ENCODE measurements at places on chromosomes 13 and 19.
A peak's percentile ranks its signal among the peaks of the same experiment; 100 is the strongest.

DNA sequence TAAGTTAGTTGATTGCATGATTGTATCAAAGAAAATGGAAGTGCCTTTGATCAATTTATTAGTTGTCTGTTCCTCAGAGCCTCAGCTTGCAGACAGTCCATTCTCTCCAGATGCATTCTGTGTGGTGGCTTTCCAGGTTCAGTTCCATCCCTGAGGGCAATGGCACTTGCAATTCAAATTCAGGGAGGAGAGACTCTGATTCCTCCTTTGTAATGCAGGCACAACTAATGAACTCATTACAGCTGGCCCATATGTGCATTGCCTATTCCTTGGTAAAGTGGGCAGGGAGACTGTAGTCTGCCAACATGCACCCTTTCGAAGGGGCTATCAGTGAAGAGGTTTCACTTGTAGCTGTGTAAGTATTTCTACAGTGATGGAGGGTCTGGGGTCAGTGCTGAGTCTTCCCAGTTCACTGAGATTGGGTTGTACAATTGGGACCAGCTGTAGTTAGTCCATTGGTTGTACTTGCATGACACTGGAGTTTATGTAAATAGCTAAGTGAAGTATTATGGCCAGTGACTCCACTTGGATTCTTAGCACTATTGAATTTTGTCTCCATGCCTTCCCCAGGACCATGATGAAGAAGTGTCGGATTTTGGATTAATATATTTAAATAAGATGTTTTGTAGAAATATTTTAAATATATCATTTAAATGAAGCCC is 401.7 kb downstream of the GPC6 start:
- DNase-seq, result no peak

DNA sequence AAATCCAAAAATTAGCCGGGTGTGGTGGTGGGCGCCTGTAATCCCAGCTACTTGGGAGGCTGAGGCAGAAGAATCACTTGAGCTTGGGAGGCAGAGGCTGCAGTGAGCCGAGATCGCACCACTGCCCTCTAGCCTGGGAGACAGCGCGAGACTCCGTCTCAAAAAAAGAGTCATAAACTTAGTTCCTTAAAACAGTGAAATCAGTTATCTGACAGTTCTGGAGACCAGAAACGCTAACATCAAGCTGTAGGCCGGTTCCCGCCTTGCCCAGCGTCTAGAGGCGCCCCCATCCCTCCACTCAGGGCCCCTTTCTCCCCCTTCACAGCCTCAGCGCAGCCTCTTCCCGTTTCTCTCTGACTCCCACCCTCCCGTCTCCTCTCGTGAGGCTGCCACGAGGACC is 11.9 kb downstream of the ADAT3 start:
- DNase-seq, result no peak

DNA sequence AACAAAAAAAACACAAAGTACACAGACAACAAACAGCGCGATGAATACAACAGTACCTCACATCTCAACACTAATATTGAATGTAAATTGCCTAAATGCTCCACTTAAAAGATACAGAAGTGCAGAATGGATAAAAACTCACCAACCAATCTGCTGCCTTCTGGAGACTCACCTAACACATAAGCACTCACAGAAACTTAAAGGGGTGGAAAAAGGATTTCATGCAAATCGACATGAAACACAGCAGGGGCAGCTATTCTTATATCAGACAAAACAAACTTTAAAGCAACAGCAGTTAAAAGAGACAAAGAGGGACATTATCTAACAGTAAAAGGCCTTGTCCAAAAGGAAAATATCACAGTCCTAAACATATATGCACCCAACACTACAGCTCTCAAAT is 209.5 kb downstream of the ABCC4 start:
- no peak for DNase-seq

GRCh38 chr19:55146705-55147273 is 2.2 kb downstream of the TNNT1 start:
- no peak for DNase-seq

- no peak for DNase-seq
Measured at GRCh38 chr13:23866420-23867026, 22.7 kb downstream of the MIPEP start.

DNA sequence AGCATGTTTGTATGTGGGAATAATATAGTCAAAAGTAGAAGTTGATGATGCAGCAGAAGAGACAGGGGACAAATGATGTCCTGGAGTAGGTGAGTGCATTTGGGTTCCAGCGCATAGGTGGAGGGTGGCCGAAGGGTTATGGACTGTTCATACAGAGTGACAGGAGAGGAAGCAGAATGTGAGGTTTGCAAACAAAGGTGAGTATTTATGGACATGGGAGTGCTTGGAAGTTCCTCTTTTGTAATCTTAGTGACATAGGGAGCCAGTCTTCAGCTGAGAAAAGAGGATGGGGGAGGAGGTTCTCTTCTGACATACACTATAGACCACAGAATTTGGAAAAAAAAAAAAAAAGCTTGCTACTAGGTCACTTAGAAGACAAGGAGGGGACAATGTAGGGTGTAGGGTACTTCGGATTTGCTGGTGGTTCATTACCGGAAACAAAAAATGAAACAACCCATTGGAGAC is 331.6 kb downstream of the DLEU7 start:
- DNase-seq, result no peak

GRCh38 chr13:57631596-57632275 is at the start of gene PCDH17:
PCDH17 (plus strand) TSS chr13:57631744; CDS start chr13:57632547, 803 bp downstream.
- no peak for DNase-seq

DNA sequence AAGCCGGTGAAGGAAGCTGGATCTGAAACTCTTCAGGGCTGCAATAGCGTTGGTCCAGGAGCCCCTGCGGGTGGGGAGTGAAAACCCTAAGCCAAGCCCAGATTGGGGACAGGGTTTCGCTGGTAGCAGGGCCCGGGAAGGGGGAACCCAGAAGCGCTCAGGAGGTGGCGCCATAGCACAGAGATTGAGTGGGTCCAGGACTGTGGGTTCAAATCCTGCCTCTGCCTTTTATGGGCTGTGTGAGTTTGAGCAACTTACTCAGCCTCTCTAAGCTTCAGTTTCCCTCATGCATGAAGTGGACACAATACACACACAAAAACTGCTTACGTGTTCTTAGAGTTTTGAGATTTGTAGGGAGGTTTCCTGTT is 8.3 kb upstream of the SYCN start:
- DNase-seq, result peak; percentile 46

DNA sequence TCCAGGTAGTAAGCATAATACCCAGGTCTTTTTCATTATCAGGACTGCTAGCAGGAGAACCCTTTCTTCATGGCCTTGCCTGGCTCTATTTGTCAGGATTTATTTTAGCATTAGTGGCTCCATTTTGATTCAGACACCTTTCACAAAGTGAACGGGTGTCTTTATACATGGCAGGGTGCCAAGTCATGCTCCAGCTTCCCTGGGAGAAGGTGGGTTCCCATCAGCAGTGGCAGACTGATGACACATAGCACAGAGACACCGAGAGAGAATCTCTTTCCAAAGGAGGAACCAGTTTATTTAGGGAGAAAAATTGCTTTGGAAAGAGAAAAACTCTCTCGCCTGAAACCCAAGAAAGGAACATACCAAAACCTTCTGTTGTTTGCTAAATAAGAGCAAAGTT is 135.3 kb upstream of the TMTC4 start:
- no peak for DNase-seq

- DNase-seq, result no peak
Measured at GRCh38 chr13:96816261-96816660, 178.0 kb downstream of the OXGR1 start.

GRCh38 chr13:110115591-110115990 is 191.4 kb downstream of the COL4A1 start:
- no peak for DNase-seq

DNA sequence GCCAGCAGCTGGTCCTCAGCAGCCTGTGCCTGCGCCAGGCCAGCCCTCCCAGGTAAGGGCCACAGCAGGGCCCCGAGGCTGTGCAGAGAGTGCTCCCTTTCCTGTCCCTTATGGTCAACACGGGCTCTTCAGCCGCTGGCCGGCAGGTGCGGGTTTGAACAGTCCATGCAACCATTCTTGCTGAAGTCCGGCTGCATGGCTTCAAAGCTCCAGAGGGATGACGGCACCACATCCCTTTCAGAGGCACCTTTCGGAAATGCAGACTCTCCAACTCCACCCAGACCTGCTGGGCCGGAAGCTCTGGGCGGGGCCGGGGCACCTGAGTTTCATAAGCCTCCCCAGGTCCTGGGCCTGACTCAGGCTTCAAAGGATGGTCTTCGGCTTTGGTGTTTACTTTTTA is 81.3 kb downstream of the SPACA7 start:
- no peak for DNase-seq

DNA sequence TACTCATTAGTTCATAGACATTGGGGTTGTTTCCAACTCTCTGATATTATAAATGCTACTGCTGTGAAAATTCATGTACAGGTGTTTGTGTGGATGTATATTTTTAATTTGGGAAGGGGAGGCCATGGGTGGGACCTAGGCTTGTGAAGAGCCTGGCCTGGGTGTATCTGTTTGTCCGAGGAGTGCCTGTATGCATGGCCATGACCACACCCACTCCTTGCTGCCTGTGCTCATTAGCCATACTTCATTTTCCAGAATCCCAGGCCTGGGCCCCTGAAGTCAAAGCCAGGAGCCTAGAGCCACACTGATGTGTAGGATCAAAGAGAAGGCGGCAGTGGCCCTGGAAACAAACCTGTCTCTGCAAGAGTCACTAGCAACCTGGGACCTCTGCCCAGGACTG is 10.4 kb downstream of the ERVK3-1 start:
- DNase-seq, result no peak

GRCh38 chr13:22120646-22121045 is 449.8 kb downstream of the FGF9 start:
- DNase-seq, result no peak

DNA sequence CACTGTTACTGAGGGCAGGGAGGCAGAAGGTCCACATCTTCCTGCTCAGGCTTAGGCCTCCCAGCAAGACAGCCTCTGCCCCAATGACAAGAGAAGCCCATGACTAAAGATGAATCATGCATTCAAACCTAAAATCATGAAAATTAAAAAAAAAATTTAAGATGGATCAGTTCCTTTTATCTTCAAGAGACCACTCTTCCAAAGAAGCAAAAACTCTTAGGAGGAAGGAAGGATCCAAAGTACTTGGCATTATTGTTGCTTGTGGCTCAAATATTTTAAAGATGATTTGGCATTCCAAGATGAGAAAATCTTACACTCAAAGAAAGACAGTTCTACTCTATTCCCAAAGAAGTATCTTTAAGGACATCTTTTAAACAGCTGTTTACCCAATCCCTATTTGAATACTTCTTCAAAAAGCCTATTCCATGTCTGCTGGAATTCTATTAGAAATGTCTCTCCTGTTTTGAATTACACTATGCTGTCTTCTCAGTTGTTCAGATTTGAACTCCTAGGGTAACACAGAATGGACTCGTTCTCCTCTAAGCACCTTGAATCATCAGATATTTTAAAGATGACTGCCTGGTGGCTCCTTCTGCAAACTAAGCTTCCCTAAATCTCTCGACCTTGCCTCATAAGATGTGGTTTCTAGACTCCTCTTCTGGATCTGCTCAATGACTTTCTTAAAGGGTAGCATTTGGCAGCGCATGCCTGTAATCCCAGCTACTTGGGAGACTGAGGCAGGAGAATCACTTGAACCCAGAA is 7.0 kb downstream of the SERP2 start:
- DNase-seq, result no peak

DNA sequence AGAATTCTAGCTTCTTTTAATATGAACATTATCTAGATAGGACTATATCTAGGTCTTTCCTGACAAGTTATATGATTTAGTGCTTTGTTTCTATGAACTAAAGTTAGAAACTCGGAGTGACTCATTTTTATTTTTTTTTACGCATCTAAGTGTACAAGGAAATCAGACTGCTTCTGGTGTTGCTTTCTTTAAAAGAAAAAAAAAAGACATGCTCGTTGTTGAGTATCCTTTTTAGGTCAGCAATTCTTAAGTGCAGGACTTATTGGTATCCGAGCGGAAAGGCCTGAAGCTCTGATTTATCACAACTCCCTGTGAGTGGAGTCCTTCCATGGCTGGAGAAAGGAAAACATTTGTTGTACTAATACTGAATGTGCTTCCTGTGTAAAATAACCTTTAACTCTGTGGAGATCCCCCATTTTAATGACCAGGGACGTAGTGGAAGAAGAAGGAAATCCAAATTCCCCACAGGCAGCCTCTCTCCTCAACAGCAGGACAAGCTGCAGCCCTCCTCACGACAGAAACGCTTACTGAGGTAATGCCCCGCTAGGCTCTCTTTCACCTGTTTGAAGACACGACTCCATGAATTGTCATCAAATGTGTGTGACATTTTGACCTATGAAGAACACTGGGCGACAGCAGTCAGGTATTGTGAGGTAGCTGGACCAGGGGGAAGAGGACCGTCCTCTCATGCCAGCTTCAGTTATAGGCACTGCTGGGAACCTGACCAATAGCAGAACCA is 17.9 kb upstream of the POMP start:
- no peak for DNase-seq

DNA sequence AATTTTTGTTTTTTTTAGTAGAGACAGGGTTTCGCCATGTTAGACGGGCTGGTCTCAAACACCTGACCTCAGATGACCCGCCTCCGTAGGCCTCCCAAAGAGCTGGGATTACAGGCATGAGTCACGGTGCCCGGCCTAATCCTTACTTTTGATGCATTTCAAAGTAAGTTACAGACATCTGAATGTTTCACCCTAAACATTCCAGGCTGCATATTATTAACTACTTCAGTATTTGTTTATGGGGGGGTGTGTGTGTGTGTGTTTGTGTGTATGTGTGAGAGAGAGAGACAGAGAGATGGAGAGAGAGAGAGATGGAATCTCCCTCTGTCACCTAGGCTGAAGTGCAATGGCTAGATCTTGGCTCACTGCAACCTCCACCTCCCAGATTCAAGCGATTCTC is 13.1 kb downstream of the SULT2B1 start:
- no peak for DNase-seq

Measured in CD4-positive, alpha-beta T cell treated with Interferon alpha-2 for 1 hour (primary cell).